A549 (cell line): ENCODE measurements at places on chromosomes 5 and 9.
A peak's percentile ranks its signal among the peaks of the same experiment; 100 is the strongest.

DNA sequence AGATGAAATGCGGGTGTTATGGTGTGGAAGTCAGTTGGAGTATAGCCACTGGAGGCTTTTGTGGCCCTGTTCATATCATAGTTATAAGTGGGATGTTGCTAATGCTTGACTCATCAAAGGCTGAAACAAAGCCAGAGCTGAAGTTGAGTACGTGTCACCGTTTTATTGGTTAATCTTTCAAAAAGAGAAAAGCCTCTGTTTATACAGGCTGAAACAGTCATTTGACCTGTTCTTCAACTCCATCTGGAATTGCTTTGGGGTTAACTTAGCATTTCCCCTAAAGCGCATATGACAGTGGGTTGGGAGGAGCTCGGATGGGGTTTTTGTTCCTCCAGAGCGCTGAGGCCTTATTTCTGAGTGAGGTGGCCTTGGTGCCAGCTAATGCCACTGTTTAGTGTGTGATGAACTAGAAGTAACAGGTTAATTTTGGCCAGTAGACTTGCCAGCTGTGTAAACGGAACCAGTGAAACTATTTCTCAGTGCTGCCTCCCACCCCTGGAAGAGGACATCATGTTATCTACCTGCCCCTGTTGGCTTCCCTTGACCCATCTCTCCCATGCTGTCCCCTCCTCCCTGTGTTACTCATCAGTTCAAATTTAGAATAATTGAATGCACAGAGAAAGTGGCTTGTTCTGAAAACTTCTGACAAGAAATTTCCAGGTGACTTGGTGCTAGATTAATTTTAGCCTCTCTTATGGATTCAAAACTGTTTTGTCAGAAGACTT is 34.2 kb downstream of the MTAP start:
- no peak for DNase-seq

DNA sequence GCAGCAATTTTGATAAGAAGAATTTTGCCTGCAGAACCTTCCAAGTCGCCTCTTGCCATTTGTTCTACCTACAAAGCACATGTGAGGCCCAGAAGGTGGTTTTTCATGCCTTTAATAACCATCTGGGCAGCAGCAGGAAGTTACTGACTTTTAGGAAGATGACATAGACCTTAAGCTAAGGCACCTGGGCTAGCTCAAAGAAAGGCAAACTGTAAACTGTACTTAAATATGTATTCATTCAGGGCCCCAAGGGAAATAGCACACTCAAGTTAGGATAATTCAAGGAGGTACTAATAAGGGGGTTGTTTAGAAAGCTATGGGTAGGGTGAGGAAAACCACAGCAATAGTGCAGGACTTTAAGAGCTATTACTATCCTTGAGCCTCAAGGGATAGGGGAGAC is 57.3 kb upstream of the HSPB3 start:
- no peak for DNase-seq

- no peak for DNase-seq
These were observed 215.8 kb upstream of the TRIM32 start for GRCh38 chr9:116471093-116471906.

DNA sequence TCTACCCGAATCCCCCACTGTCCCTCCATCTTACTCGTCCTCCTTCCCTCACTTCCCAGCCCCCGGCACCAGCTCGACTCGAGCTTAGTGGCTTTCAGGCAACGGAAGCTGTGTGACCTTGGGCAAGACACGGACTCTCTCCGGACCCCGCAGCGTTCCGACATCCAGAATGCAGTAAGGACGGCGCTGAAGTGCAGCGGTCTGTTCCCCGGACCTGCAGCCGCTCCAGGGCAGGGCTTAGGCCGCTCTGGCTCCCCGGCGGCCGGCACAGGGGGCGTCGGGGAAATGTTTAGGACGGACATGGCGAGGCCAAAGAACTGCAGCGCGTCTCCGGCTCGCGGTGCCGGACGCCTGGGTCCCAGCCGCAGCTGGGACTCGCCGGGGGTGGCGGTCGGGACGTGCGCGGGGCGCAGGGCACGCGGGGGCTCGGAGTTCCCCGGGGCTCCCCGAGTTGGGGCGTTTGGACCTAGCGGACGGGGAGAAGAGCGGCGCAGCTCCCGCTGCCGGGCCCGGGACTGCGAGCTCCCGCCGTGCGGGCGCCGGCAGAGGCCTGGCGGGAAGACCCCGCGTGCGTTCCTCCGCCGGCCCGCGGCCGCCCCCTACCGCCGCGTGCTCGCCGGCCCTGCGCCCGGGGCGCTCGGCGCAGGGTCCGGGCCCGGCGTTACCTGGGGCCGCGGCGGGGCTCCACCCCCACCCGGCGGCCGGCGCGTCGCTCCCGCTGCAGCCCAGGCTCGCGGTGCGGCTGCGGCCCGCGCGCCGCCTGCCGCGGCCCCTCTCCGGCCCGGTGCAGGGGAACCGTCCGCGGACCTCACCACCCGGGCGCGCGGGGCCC is 5.6 kb upstream of the RNF44 start:
- peak; percentile 39 for DNase-seq

DNA sequence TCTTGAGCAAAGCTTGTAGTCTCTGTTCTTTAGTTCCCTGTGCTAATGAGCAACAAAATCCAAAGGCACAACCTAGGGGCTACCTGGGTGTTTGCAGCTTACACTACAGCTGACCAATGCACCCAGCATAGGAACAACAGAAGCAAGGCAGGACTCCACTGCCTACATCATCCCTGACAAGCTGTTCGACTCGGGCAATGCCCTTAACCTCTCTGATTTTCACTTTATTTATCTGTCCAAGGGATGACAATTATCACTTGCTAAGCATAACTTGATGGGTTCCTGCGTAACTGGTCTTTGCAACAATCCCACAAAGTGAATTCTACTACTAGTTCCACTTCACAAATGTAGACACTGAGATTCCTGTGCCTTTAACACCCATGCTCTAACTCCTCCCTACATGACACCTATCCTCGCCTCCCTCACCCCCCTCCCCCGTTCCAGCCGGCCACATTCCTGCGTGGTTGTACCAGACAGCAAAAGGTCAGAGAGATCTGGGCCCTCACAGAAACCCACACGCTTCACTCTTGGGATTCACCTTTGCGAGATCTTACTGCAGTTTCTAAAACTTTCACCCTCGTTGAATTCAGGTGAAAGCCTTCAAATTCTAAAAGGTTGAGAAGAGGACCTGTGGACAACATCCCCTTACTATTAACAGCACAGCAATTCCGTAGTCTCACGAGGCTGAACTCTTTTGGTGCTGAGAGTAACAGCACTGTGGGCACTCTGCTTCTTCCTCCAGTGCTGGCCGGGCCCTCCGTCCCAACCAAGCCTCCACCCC is 995 bp downstream of the IPPK start:
- peak; percentile 79 for DNase-seq

GRCh38 chr9:21281275-21281674 is 23.8 kb downstream of the IFNA5 start:
- DNase-seq = no peak

GRCh38 chr9:128124873-128125579 is 2.5 kb downstream of the PTGES2 start:
- DNase-seq = peak; percentile 80

GRCh38 chr9:105393576-105394344 is 54.1 kb upstream of the FSD1L start:
- no peak for DNase-seq

GRCh38 chr9:20980832-20981455 is 50.5 kb downstream of the HACD4 start:
- DNase-seq = no peak

- DNase-seq = no peak
These were observed 61.4 kb upstream of the VLDLR start for GRCh38 chr9:2560180-2560579.

GRCh38 chr9:91571036-91571435 is 147.4 kb upstream of the NFIL3 start:
- DNase-seq = no peak

GRCh38 chr5:131635684-131636572 is 899 bp upstream of the RAPGEF6 start:
- DNase-seq = peak; percentile 17

GRCh38 chr9:131349881-131350563 is 43.9 kb upstream of the PRRC2B start:
- DNase-seq = peak; percentile 85

- no peak for DNase-seq
These were observed 199.4 kb downstream of the ESM1 start for GRCh38 chr5:54785729-54786591.

DNA sequence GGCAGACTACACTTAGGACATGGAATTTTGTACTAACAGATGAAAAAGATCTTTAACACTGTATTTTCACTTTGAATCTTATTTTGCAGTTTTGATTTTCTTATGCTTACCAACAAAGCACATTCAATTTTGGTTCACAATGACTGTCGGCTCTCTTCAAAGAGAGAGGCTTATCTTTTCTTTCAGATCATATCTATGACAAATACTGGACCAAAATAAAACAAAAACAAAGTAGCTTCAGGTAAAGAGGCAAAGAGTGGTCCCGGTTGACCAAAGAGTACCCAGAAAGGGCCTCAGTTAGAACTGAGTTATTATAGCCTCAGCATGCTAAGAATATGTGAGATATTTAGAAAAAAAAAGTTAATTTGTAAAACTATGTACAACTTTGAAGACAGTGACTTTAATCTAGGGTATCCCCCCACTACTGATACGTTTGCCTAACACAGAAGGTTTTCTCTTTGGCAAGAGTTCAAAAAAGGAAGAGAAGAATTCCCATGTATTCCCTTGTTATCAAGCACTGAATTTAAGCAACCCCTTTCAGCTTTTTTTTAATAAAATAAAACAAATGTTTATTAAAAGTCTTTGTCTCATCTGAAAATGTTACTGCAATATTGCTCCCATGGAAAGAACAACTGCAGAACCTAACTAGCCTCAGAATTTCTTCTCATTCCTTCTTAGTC is 50.5 kb downstream of the NR6A1 start:
- DNase-seq = no peak

DNA sequence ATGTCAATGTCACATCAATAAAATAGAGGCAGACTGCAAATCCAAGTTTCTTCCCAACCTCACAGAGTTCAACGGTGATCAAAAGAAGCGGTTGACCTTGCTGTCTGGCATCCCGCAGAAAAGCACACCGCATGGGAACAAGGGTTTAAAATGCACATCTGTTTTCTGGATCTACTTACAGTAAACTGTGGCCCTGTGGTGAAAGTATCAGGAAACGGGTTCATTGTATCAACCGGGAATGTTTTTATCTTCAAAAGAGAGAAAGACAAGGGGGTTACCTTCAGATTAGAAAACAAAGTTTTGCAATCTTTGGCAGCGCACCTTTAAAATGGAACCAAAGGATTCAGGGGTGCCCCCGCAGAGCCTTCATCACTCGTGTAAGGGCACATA is 15.5 kb upstream of the FRRS1L start:
- no peak for DNase-seq

DNA sequence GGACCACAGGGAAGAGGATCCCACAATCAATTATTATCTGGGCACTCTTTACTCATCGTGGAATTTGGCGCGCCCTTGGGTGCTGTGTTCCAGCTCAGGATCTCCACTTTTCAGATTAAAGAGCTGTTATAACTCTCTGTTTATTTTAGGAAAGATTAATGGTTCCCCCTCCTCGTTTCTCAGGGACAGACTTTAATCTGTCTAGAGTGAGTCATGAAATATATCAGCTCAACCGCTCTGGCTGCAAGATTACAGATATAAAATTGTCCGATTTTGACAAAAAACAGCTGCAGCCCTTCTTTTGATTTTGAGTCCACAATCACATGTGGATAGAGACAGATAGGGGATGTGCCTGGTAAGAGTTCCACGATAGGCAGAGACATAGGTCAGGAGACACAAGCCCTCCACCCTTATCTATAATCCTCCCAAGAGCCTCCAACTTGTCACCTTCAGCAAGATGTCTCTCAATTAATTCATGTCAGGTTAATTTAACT is 77.6 kb upstream of the ANKRD55 start:
- no peak for DNase-seq

- no peak for DNase-seq
These were observed 181.3 kb downstream of the ESM1 start for GRCh38 chr5:54804086-54804485.

GRCh38 chr9:128341435-128341849 is 1.1 kb downstream of the SLC27A4 start:
- DNase-seq = peak; percentile 84

GRCh38 chr5:4520559-4520958 is 619.6 kb upstream of the ADAMTS16 start:
- no peak for DNase-seq

DNA sequence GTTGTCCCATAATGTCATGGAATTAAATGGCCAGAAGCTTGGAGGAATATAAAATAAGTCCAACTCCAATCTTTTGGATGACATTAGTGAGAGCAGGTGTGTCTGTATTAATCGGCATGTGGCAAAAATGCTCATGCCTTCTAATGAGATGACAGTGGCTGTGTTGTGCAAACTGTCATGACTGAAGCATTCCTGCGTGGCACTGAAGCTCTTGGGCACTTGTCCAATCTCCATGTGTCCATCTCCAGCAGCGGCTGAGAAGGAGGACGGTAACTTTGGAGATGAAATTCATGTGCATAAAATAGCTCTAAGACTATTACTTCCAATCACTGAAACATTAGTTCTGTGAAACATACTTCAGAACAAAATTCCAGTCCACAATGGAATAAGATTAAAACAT is 697.5 kb upstream of the GRAMD2B start:
- no peak for DNase-seq

- no peak for DNase-seq
These were observed 47.7 kb upstream of the RNF130 start for GRCh38 chr5:180119031-180119902.

DNA sequence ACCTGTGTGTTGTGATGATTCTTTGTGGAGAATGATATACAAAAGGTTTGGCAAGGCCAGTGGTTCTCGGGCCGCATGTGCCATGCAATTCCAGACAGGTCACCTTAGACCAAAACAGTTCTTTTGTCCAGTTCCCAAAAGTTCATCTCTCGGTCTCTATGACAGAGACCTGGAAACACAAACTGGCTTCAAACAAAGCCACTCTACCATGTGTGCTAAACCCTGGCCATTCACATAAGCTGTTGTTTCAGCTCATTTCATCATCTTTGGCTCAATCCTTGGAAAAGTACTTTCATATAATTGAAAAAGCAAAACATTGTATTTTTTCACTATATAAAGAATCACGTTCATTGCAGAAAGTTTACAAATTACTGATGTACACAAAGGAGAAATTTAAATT is 210.5 kb upstream of the SEMA6A start:
- DNase-seq = no peak

DNA sequence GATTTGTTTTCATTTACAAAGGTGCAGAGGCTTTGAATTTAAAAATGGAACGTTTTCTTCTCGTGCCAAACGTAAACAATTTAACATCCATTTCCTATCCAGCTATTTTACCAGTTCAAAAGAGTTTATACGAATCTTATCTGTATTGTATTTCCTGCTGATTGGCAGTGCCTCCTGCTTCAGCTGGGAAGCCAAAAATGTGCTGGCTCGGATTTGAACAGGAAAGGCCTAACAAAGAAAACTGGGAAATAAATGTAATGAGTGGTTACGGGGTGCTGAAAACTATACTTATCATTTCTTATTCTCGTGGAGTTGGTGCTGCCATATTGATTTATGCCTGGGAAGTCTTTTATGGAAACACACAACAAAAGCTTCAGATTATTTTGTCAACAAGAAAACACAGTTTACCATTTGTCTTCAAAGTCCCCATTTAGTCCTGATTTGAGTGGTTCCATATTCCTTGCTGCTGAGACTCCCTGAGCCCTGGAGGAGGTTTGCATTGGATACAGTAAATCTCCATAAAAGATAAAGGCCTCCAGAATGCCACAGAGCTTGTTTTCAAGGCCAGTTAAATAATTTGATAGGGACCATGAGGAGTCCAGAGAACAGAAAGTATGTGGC is 507.4 kb downstream of the RASEF start:
- no peak for DNase-seq

GRCh38 chr5:8060953-8061429 is 192.0 kb downstream of the MTRR start:
- DNase-seq = no peak
